ENCODE measurements at places on chromosomes 16 and 17.

DNA sequence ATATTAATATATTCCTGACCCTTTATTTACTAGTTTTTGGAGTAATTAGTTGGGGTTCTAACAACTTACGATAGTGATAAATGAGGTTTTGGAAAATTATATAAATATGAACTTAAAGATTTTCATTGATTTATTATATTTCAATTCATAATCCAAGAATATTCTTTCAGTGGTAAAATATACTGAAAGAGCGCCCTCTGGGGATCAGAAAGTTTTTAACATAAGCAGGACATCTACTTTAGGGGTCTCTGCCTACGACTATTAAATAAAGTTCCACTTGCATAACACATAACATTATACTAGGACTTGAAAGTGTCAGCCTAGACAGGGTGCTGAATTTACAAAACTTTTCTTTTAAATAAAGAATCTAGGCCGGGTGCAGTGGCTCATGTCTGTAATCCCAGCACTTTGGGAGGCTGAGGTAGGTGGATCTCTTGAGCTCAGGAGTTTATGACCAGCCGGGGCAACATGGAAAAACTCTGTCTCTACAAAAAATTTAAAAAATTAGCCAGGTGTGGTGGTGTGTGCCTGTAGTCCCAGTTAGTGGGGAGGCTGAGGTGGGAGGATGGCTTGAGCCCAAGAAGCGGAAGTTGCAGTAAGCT lies 15.6 kb downstream of the RFWD3 start:
- DNase-seq: no peak

DNA sequence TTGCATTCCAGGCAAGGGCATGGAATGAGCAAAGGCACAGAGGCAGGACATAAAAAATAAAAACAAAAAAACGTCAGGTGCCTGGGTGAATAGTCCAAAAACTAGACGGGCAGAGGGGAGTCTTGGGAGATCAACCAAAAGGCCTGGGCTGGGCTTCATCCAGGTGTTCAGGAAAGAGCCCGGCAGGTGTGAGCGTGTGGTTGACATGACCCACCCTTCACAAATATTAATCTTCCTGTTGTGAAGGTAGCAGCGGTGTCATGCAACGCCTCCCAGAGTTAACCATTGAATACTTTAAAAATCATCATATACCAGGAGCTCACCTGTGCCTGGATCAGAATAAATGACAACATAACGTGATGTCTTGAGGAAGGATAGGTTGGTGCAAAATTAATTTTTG lies 90.6 kb downstream of the USP22 start:
- no peak for DNase-seq

DNA sequence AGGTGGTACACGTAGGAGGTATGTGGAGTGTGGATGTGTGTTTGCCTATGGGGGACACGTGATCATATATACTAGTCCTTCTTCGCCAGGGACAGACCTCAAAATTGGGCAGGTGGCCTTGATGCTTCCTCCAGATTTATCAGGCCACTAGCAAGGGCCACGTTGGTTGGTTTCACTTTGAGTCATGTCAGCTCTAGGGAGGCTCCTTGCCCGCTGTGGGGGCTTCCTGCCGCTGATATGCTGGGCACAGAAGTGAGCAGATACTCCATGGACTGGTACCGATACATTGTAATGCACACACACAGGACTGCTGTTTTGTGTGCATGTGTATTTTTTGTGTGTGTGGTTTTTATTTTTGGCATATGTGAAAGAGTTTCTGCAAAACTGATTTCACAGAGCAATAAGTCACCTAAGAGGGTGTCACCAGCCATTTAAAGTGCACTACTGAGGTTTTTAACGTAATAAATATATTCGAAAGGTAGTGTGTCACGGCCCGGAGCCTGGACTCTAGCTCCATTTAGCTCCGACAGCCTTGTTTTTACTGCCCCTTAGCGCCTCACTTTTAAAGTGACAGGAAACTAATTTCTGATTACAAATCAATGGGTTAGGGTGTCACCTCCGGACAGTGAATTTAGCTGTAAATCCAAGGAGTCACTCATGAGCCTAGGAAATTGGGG lies 605.5 kb upstream of the SALL1 start:
- no peak for DNase-seq

GRCh38 chr16:17272716-17273115 lies 198.0 kb downstream of the XYLT1 start:
- DNase-seq: no peak

DNA sequence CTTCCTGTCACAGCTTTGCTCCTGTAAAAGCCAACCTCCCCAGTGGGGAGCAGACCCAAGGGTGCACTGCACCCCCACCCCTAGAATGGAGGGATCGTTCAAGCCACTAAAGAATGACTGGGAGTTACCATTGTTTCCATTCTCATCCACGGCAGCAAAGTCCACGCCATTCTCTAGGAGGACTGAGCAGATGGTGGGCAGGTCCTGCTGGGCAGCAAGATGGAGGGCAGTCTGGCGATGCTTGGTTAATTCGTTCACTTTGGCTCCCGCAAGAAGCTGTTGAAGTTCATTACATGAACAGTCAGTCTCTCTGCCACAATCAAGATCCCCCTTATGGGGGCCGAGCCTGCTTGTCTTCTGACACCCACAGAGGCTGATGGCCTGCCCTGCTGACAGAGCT lies 30.8 kb downstream of the CYB5D2 start:
- no peak for DNase-seq

DNA sequence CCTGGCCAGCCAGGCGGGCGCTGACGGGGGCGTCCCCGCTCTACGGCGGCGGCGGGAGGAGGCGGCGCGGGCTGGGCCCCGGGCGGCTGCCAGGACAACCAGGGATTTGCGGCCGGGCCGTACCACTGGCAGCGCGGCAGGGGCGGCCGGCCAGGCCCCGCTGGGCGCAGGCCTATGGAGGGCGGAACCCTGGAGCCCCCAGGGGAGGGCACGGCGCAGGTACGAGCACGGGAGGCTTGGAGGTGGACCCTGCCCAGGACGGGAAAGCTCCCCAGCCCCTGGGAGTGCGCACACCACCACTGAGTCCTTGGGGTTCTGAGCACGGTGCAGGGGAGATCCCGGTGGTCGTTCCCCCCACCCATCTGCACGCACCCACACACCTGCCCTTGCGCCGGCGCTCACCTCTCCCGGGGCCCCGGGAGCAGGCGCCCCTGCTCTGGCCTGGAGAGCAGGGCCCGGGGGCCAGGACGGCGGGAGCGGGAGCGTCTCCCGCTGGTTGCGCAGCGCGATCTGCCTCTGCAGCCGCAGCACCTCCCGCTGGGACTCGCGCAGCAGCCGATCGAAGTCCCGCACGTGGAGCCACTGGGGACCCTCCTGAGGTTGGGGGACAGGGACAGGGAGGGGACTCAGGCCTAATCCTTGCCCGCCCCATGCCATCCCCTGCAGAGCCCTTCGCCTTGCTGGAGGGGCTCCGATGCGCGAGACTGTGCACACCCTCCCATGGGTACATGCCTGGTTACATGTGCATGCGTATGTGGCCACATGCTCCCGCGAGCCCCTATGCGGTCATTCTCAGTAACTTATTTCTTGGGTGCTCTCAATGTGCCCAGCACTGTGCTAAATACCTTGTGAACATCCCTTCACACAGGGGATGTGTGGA lies 3.9 kb downstream of the TSPOAP1 start:
- no peak for DNase-seq
